Cerebellum (tissue), 4 donors: ENCODE measurements at places on chromosomes 7 and 10. TPM values are rescaled to one million over a fixed set of nuclear protein-coding genes. Genes with fewer than 3 reads are reported as not detected.

CNTNAP2 gene
- total RNA-seq = 137 TPM

ANK3 gene
- total RNA-seq = 363 TPM

GNG11 gene
- 5.1 TPM for total RNA-seq

CALHM3 gene
- not detected for total RNA-seq

JCAD gene
- total RNA-seq = 19.0 TPM

HERC4 gene
- 99.5 TPM for total RNA-seq

ARHGEF35 gene
- total RNA-seq = 1.2 TPM

IL15RA gene
- 0.18 TPM for total RNA-seq

RBP4 gene
- total RNA-seq = 2.5 TPM

ZNF503 gene
- 1.2 TPM for total RNA-seq

SEMA4G gene
- total RNA-seq = 11.0 TPM

TMEM273 gene
- 2.8 TPM for total RNA-seq

FAM25A gene
- not detected for total RNA-seq

CRTAC1 gene
- total RNA-seq = 15.5 TPM

HECW1 gene
- total RNA-seq = 62.1 TPM

SUN3 gene
- total RNA-seq = 0.36 TPM

DNA sequence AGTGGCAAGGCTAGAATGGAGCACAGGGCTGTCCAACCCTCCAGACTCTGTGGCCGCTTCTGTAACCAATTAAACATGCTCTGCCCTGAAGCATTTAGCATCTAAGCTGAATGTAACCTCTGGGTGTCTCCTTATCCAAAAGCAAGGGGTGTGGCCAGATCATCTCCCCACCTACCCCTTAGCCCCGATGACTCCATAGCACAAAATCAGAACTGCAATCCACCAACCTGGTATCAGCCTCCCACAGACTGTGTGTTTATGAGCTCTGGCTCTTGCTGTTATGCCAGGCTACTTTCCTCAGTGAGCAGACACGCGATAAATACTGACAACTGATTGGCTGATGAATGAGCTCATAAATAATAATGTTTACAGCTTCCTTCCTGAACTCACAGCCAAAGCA, 3.2 kb downstream of the FRMD4A start:
- DNase-seq = no peak

DNA sequence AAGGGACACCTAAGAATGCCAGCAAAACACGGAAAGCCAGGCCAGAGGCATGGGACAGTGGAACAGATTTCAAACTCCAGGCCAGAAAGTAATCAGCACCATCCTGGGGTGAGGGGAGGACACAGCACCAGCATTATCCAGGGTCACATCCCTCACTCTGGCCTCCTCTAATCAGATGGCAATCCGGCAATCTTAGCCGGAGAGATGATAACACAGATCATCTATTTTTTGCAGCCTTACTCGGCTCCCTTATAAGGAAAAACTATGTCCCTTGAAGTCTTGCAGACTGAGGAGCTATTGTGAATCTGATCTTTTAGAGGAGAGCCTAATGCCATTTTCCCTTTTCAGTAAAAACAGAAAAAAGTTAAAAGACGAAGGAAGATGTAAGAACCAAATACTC, 16.5 kb downstream of the TRIL start:
- DNase-seq = no peak

GRCh38 chr10:47160967-47161366, 139.0 kb upstream of the GDF10 start:
- no peak for DNase-seq

- DNase-seq = no peak
Measured at GRCh38 chr7:76383089-76383944, 24.5 kb upstream of the YWHAG start.

- DNase-seq = no peak
Measured at GRCh38 chr7:140593672-140593982, 47.0 kb downstream of the DENND2A start.

GRCh38 chr10:77186936-77187335, 450.7 kb downstream of the KCNMA1 start:
- no peak for DNase-seq

- DNase-seq = no peak
Measured at GRCh38 chr7:45677311-45677900, 103.2 kb downstream of the ADCY1 start.

DNA sequence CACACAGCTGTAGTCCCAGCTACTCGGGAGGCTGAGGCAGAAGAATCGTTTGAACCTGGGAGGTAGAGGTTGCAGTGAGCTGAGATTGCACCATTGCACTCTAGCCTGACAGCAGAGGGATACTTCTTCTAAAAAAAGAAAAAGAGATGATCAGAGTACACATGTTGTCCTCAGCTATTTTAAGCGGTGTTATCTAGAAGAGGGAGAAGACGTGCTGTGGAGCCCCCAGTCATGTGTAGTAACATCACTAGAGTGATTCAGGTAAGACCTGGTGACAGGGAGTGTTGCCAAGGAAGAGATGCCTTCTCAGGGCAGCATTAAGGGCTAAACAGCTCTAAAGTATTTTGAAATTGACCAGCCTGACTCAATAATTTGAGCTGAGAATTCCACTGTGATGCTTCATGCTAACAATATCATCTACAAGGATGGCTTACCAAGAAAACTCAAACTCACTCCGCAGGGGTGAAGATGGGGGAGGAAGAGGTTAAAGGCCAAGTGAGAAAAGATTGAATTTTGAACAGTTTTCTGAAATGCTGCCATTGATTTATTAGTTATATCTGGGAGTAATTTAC, 97.4 kb downstream of the KLF6 start:
- no peak for DNase-seq

DNA sequence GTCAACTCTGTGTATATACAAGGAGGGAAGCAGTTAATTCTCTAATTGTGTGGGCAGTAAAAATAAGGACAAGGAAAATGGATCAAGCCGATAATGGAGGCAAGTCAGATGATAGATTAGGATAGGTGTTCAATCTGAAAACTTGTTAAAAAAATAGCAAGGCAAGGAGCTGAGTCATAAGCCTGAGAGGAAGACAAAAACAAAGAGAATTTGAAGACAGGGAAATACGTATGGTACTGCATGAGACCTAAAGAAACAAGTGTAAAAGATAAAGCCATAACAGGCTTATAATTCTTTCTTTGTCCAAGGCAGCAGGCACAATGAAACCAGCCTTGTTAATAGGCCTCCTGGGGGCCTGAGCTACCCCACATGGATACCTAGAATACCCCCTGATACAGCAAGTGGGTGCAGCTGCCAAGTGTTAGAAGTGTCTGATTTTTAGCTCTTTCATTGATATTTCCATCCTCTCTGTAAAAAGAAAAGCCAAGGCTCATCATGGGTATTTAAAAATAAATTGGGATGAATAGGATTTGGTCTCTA, 1570.6 kb upstream of the LRRTM3 start:
- no peak for DNase-seq

- DNase-seq = no peak
Measured at GRCh38 chr10:8056871-8057331, 2.4 kb downstream of the GATA3 start.

DNA sequence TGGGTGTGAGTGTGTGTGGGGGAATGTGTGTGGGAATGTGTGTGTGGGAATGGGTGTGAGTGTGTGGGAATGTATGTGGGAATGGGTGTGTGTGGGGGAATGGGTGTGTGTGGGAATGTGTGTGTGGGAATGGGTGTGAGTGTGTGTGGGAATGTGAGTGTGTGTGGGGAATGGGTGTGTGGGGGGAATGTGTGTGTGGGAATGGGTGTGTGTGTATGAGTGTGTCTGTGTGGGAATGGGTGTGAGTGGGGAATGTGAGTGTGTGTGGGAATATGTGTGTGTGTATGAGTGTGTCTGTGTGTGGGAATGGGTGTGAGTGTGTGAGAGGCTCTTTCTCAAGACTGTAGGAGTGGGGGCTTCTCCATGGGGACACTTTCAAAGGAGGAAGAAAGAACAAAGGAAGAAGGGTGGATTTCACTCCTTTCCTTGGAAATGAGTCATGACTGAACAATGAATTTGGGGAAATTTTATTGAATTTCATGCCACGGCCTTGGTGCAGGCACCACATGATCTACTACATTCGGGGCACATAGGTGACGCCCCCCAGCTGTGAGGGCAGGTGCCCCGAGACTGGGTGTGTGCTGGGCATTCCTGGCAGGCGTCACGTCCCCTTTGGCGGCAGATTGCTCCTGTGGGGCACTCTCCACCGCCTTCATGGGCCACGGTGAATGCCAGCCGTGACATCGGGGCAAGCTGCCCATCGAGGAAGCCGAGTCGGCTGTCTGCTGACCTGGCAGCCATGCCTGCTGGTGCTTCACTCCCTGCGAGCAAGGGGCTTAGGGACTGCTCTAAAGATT, 88.8 kb upstream of the INSIG1 start:
- DNase-seq = peak; percentile 34

- DNase-seq = no peak
Measured at GRCh38 chr7:40530292-40530691, 395.5 kb downstream of the SUGCT start.

- no peak for DNase-seq
Measured at GRCh38 chr10:61612450-61612849, 50.3 kb upstream of the CABCOCO1 start.

GRCh38 chr7:1020849-1021251, 23.5 kb upstream of the GPR146 start:
- DNase-seq = no peak

- DNase-seq = no peak
Measured at GRCh38 chr7:41744161-41744560, 41.3 kb upstream of the INHBA start.

- DNase-seq = no peak
Measured at GRCh38 chr7:98836811-98837629, 32.8 kb downstream of the TMEM130 start.

DNA sequence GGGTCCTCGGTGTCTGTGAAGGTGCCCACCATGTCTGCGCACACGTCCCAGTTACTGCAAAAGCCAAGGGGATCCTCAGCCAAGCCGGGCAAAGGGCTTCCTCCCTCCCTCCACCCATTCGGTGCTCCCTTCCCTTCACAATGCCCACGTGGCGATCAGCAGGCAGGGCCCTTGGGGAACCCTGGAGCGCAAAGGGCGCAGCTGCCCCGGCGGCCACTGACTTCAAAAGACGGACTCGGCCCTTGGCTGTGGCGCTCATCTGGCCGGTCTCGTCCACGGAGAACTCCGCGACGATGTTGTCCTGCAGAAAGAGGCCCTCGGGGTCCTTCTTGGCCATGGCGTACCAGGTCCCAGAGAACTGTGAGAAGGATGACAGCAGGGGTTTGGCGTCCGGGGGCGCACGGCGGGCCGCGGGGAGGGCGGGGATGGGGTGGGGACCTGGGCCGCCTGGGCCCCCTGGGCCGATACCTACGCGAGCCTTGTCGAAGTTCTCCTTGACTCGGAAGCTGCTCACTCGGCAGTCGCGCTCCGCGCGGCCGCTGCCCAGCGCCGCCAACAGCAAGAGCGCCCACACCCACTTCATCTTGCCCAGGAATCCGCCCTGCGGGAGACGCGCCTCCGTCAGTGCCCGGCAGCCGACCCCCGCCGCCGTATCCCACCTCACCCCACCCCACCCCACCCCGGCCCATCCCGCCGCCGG, 439 bp downstream of the RBP4 start:
- DNase-seq = no peak

GRCh38 chr10:131570716-131571307, 259.3 kb upstream of the TCERG1L start:
- no peak for DNase-seq

DNA sequence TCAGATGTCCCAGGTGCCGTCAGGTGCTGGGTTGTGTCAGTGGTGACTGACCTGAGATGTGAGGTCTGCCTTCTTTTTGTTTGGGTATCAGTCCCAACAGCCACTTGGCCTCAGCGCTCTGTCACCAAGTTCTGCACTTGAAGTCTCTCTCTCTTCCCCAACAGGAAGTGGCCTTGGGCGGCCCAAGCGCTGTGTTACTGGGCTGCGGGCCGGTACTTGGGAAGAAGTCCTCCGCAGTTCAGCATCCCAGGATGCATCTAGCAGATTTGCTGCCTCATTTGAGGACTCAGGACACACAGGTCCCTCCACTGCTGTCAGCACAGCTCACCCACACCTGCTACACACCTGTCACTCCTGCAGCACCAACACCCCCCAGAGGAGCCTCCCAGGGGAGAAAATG, 40.1 kb downstream of the LYZL2 start:
- DNase-seq = no peak
